ENCODE measurements at places on chromosomes 7 and 10. TPM values are rescaled to one million over a fixed set of nuclear protein-coding genes. Genes with fewer than 3 reads are reported as not detected.

Gene AGMO
- total RNA-seq, result 0.20 TPM

Gene CALD1
- total RNA-seq, result 213 TPM

- H3K4me3 ChIP-seq, result no peak overlapping the region
- no peaks in the 10 kb centered on the region for H3K36me3 ChIP-seq
- no peak for DNase-seq
- no peaks in the 10 kb centered on the region for H3K27me3 ChIP-seq
Measured at GRCh38 chr10:17731331-17732020, 20.5 kb upstream of the TMEM236 start.

Gene LMOD2
- 0.17 TPM for total RNA-seq

- H3K4me1 ChIP-seq, result peaks cover 4% of the 10 kb centered on the region
- no peak overlapping the region for H3K27ac ChIP-seq
- no peaks in the 10 kb centered on the region for H3K36me3 ChIP-seq
- H3K4me3 ChIP-seq, result no peak overlapping the region
- DNase-seq, result no peak
- H3K27me3 ChIP-seq, result no peaks in the 10 kb centered on the region
Measured at GRCh38 chr10:48976196-48976595, 36.6 kb upstream of the LRRC18 start.

- no peaks in the 10 kb centered on the region for H3K4me1 ChIP-seq
- DNase-seq, result no peak
- no peak overlapping the region for H3K27ac ChIP-seq
Measured at GRCh38 chr10:51638737-51639136, 60.7 kb downstream of the CSTF2T start.

- H3K27me3 ChIP-seq, result no peaks in the 10 kb centered on the region
- DNase-seq, result no peak
- H3K36me3 ChIP-seq, result no peaks in the 10 kb centered on the region
- no peak overlapping the region for H3K27ac ChIP-seq
- H3K4me3 ChIP-seq, result no peak overlapping the region
Measured at GRCh38 chr7:92699560-92699959, 109.4 kb upstream of the FAM133B start.

Gene SORCS1
- total RNA-seq, result 0.23 TPM

DNA sequence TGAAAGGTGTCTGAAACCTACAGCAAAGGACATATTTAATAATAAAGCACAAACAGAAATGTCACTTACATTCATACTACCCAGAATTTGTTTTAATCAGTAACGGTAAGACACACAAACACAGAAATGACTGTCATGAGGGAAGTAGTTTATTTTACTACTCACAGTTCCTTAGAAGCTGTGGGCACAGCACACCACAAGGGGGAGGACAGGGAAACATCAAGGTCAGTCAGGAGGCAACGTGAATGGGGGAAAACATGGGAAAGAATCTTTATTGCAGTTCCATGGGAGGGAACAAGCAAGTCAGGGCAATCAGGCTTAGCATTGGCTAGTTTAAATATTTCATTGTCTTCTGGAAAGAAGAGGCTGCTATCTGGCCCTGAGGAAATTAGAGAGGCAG lies 123.8 kb upstream of the PDSS1 start:
- DNase-seq, result no peak
- H3K4me3 ChIP-seq, result no peak overlapping the region
- H3K27ac ChIP-seq, result no peak overlapping the region
- no peaks in the 10 kb centered on the region for H3K36me3 ChIP-seq

GRCh38 chr10:80589726-80590373 lies 52.1 kb downstream of the SH2D4B start:
- no peak overlapping the region for H3K27ac ChIP-seq
- no peak for DNase-seq
- H3K27me3 ChIP-seq, result no peaks in the 10 kb centered on the region

Gene SH3PXD2A
- total RNA-seq, result 35.2 TPM

Gene ATP6V0E2
- 19.6 TPM for total RNA-seq

Gene SPACDR
- total RNA-seq, result 1.8 TPM

- H3K27ac ChIP-seq, result no peak overlapping the region
- DNase-seq, result no peak
Measured at GRCh38 chr7:157309988-157310668, 26.7 kb upstream of the DNAJB6 start.

DNA sequence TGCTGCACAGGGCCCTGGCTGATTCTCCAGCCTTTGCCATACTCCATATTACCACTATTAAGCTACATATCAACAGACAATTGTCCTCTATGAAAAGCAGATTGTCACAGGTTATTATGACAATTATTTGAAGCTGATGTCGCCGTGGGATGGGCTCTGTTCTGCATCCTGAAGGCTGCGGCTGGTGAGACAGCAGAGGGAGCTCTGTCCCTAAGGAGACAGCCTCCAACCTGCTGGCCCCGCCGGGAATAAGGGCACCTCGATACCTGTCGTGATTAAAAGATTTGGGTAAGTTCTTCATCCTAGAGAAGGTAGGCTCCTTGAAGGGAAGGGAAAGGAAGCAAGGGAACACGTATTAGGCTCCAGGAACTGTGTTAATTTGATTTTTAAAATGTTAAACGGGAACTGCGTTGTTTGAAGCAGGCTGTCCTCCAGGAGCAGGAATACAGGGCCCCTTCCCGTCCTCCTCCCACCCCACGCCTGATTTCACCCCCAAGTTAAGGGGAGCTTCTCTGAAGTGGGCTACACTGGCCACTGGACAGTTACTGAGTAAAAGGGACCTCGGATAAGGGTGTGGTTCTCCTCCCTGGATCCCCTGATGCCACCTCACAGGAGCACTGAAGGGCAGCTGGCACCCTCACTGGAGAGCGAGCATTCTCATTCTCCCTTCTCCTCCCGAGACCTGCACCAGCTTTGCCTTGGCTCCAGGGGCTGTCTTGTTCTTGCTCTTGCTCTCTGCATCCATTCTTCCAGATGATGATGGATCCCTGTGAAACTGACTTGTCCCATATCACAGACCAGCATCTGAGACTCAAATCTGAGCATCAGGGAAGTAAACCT lies 11.8 kb upstream of the TIAL1 start:
- H3K36me3 ChIP-seq, result no peaks in the 10 kb centered on the region
- no peaks in the 10 kb centered on the region for H3K4me1 ChIP-seq
- H3K4me3 ChIP-seq, result no peak overlapping the region
- H3K27me3 ChIP-seq, result no peaks in the 10 kb centered on the region
- no peak overlapping the region for H3K27ac ChIP-seq

DNA sequence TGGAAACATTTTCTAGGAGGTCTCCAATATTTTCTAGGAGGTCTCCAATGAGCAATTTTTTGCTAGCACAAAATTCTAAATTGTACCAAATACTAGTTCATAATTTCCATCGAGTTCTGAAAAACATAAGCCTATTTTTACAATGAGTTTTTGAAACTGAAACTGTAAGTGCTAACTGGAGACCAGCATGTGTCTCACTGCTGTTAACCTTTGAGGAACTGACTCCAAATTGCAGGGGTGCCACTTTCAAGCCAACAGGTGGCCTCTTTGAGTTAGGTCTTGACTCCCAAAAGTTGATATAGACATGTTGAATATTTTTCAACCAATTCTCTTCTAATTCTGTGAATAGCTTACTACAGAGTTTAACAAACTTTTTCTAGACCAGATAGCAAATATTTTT lies 58.8 kb downstream of the CAV1 start:
- peaks cover 7% of the 10 kb centered on the region for H3K4me1 ChIP-seq
- H3K4me3 ChIP-seq, result no peak overlapping the region
- no peak for DNase-seq
- no peaks in the 10 kb centered on the region for H3K27me3 ChIP-seq
- no peak overlapping the region for H3K27ac ChIP-seq

Gene ANKRD2
- total RNA-seq, result 0.98 TPM

DNA sequence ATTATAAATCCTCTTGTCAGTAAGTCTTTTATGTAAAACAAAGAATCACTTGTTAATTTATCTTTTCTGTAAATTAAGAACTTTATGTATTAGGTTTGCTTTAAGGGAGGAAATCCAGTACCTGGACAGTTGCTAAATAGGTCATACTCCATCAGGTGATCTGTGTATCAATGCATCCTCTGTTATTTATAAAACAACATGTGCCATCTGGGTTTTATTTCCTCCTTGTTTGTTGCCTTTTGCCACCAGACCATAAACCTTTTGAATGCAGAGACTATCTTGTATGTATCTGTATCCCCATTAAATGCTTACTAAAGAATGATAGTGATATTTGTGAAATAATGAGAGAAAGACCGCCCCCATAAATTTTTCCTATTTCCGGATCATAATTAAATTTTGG lies 70.0 kb downstream of the SLC35B4 start:
- H3K4me3 ChIP-seq, result no peak overlapping the region
- no peaks in the 10 kb centered on the region for H3K4me1 ChIP-seq
- H3K36me3 ChIP-seq, result no peaks in the 10 kb centered on the region
- H3K27me3 ChIP-seq, result no peaks in the 10 kb centered on the region
- no peak for DNase-seq
- no peak overlapping the region for H3K27ac ChIP-seq

DNA sequence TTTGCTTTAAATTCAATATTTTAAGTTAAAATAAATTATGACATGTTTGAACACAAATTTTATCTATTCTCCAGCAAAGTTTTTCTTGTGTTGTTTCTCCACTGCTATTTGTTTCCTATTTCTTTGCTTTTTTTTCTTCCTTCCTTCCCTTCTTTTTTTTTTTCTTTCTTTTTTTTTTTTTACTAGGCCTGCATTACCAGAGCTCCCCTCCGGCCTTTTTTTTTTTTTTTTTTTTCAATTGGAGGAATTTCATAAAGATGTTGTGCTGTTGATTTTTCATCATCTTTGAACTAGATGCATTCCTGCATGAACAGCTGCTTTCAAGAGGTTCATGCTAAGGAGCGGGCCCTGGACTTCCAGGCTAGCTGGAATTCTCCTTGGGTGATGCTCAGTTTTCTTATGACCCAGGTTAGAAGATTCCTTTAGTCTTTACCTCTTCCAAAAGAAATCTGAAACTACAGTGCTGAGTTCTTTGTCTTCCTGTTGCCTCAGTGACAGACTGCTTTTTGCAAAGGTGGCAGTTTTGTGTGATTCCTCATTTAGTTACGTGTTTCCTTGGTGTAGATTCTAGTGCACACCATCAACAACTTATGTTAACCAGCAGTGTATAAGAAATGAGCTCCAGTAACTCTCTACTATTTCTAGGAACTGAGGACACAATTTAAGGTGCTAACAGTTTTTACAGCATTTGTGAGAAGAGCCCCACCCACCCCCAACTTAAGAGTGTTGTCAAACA lies 4.8 kb upstream of the CAMK1D start:
- no peak overlapping the region for H3K4me3 ChIP-seq
- no peak overlapping the region for H3K27ac ChIP-seq
- H3K27me3 ChIP-seq, result no peaks in the 10 kb centered on the region
- peaks cover 6% of the 10 kb centered on the region for H3K4me1 ChIP-seq
- H3K36me3 ChIP-seq, result no peaks in the 10 kb centered on the region

DNA sequence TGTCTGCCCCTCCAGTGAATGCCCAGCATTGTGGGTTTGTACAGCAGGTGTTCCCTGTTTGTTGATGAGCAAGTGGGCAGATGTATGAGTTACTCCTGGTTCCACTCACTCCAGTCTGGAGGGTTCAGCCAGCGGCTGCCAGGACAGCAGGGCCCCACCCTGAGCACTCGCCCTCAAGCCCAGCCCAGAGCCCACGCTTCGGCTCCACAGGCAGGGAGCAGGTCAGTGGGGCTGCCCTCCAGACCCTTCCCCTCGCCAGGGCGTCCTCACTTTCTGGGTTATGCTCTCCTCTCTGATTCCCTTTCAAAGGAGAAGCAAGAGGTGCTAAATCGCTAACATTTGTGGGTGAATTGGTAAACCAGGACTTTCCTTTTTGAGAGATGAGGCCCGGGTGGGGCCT lies 4.8 kb upstream of the VIPR2 start:
- no peak overlapping the region for H3K4me3 ChIP-seq
- no peaks in the 10 kb centered on the region for H3K36me3 ChIP-seq
- no peak overlapping the region for H3K27ac ChIP-seq
- no peak for DNase-seq
- H3K4me1 ChIP-seq, result peaks cover under 1% of the 10 kb centered on the region

- no peaks in the 10 kb centered on the region for H3K27me3 ChIP-seq
- no peak overlapping the region for H3K4me3 ChIP-seq
- H3K4me1 ChIP-seq, result peaks cover 22% of the 10 kb centered on the region
- no peak for DNase-seq
- H3K36me3 ChIP-seq, result no peaks in the 10 kb centered on the region
Measured at GRCh38 chr10:61987537-61987936, 86.0 kb downstream of the ARID5B start.

DNA sequence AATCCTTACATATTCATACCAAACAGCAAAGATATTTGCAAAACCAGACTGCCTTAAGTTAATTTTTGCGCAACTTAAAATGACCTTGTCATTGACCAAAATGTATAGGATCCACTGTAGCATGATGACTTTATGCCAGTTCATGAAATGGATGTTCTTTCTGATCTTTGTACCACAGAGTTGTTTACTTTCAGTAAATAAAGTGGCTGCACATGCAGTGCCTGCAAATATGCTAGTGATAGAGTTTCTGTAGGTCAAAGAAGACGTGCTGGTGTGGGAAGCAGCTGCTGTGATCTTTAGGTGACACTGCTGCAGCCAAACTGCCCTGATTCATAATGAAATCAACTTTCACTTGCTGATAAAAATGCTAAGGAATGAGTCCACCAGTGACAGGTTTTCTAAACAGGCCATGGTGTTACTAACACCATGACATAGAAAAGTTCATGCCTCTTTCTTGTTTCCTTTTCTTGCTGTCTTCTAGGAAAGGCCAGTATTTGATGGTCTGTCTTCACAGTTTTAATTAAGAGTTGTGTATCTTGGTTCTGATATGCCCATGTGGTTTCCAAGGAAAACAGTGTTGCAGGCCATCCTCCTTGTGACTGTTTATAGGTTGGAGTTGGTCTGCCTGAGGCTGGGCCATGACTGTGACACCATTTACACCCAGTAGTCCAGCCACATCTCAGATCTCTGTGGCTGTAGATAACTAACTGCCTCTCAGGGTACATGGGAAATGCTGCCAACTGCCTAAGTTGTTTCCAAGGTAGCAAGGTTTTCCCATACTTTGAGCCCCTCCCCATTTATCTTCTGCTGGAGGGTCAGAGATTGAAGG lies 62.5 kb downstream of the INSYN2A start:
- peaks cover 11% of the 10 kb centered on the region for H3K36me3 ChIP-seq
- H3K27me3 ChIP-seq, result no peaks in the 10 kb centered on the region
- no peak overlapping the region for H3K27ac ChIP-seq
- no peak for DNase-seq
- H3K4me1 ChIP-seq, result no peaks in the 10 kb centered on the region

Gene UBE3C
- 56.9 TPM for total RNA-seq

GRCh38 chr10:29535012-29535777 lies 99.6 kb downstream of the SVIL start:
- H3K27me3 ChIP-seq, result no peaks in the 10 kb centered on the region
- H3K36me3 ChIP-seq, result peaks cover 3% of the 10 kb centered on the region
- H3K4me3 ChIP-seq, result peak overlapping the region; percentile 15
- H3K4me1 ChIP-seq, result peaks cover 15% of the 10 kb centered on the region
- DNase-seq, result peak; percentile 69
- H3K27ac ChIP-seq, result peak overlapping the region; percentile 53

DNA sequence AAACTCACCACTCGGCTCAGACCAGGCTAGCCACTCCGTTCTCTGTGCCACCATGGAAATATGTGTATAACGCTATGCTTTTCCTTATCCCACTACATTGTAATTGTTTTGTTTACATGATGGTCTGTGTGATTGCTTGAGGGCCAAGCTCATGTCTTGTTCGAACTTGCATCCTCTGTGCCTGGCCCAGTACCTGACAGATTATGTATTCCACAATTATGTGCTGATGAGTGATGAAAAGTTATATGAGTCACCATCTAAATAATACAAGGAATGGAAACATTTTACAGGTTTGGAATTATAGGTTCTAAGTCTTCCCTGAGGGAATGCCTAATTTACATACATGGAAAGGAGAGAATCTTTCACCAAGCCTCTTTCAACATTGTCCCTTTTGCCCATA lies 137.4 kb downstream of the C7orf25 start:
- DNase-seq, result no peak
- H3K4me1 ChIP-seq, result no peaks in the 10 kb centered on the region
- H3K36me3 ChIP-seq, result no peaks in the 10 kb centered on the region
- no peak overlapping the region for H3K27ac ChIP-seq
- H3K4me3 ChIP-seq, result no peak overlapping the region

Gene OR2A7
- 13.9 TPM for total RNA-seq

Gene SLC26A5
- total RNA-seq, result 1.9 TPM

All from upper lobe of right lung (tissue), 1 donor.